ENCODE measurements at places on chromosomes 6 and 20.

- no peak for DNase-seq
These were observed 336.3 kb downstream of the NRN1 start for GRCh38 chr6:5670381-5670780.

GRCh38 chr6:113920663-113921267 is 50.2 kb downstream of the HDAC2 start:
- no peak for DNase-seq

DNA sequence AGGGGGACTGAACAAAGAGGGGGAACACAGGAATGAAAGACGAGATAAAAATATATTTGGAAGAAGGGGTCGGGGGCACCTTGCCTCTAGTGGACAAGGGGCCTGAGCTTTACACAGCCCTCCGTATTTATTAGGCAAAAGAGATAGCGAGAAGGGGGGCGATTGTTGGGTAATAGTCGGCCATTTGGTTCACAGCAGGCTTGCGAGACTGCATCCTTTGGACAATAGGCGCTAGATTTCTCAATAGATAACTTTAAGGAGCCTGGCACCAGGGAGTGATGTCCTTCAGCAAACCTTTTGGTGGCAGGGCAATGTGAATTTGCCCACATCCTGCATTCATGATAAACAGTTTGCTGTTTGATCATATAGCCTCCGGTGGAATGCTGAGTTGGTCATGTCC is 3.0 kb upstream of the NANP start:
- DNase-seq = no peak

DNA sequence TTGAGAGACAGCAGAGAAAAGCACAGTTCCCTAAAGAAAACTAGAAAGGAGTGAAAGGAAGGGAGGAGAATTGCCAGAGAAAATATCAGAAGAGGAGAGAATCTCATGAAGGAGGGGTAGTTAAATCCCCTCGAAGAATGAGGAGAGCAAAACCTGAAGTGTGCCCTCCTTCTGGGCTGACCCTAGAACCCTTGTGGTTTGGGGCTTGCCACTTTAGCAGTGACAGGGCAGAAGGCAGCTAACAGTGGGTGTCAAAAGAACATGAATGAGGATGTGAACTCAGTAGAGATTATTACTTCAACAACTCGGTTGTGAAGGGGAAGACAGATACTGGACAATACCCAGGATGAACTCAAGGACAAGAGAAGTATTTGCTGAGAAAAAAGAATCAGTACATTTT is 73.6 kb downstream of the RALGAPA2 start:
- DNase-seq = no peak

- no peak for DNase-seq
These were observed 132.7 kb upstream of the SLC24A3 start for GRCh38 chr20:19079536-19080299.

DNA sequence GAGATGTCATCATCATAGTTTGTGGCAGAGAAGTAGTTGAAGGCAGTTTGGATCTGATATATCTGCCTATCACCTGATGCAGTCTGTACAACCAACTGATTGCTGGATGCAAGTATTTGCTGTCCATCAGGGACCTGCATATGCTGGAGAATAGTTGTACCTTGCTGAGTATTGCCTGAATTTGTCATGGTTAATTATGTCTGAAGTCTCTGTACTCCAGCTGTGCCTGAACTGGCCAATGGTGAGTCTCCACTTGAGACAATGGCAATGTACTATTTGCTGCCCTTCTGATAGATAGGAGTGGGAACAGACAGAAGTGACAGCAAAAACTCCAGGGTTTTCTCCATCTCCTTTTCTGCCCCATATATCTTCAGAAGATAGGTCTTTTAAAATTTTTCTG is 531.5 kb downstream of the EPHA7 start:
- DNase-seq = no peak

DNA sequence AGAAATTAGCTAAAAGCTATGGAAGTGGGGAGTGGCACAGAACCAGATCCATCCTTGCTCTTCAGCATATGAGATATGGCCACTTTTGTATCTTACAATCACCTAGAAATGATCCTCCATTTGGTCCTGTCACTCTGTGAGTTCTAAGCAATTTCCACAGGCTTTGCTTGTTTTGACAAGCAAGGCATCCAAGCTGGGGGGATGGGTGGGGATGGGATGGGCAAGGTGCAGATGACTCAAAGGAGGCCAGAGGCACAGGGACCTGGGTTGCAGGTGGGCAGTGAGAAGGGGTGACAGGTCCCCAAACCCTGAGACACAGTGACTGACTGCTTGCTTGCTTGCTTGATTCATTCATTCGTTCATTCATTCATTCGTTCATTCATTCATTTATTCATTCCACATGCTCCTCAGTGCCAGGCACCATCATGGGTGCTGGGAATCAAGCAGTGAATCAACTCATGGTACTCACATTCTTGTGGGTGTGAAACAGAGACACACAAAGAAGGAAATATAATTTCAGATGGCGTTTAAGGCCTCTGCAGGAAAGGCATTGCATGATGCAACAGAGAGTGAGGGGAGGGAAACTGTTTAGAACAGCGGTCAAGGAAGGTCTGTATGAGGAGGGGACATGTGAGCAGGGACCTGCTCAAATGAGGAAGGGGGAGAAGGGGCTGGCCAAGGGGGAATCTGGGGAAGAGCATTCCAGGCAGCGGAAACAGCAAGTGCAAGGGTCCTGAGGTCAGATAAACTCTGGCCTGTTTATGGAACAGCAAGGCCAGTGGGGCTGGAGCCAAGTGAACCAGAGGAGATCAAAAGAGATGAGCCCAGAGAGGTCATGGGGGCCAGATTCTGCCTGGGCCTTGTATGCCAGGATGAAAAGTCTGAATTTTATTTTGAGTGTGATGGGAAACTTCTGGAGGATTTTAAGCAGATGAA is 3.4 kb downstream of the KCNB1 start:
- DNase-seq = no peak

DNA sequence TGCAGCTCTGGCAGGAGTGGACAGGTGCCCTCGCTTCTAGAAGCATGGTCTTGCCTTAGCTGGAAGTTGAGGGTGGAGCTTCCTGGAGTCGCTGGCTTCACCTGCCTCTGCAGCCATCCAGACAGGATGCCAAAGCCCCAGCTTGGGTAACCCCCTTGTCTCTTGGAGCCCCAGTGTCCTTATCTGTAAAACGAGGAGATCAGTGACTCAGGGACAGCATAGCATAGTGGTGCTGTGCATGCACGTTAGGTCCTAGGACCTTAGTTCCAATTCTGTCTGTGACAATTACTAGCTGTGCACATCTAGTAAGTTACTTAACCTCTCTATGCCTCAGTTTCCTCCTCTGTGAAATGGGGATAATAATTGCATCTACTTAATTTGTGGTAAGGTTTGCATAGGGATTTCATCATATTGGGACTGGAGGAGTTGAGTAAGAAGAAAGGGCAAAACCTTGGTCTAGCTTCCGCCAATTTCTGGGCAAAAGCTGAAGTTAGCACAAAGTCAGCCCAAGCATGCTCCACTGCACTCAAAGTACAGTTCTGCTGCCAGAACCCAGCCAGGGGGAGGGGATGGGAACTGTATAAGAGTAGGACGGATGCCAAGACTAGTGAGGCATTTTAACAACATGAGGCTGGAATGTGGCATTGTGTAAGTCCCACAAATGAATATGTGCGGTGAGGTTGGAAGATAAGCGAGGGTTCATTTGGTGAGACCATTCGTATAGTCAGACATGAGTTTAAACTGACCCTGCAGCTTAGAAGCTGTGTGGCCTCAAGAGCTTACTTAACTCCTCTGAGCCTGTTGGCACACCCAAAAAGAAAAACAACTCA is 24.5 kb downstream of the TOX2 start:
- no peak for DNase-seq

DNA sequence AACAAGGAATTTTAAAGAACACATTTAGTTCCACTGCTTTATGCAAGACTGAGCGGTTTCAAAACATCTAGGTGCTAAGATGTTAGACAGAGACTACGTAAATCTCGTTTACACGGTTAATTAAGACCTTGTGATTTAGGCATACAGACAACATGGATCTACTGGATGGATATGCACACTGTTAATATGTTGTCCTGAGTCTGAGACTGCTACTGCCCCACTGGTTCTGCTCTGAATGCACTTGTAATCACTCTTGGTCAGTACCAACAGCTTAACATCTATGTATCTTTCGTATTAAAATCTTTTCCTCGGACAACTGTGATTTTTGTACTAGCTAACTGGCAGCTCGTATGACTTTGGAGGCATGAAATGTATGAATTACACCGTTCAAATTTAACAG is 3.1 kb downstream of the MAN1A1 start:
- DNase-seq = no peak

GRCh38 chr6:34051331-34051919 is 94.5 kb downstream of the GRM4 start:
- no peak for DNase-seq

- no peak for DNase-seq
These were observed 50.3 kb upstream of the TXNDC5 start for GRCh38 chr6:7960848-7961247.

- DNase-seq = no peak
These were observed 177.9 kb upstream of the ZNF184 start for GRCh38 chr6:27650620-27651370.

DNA sequence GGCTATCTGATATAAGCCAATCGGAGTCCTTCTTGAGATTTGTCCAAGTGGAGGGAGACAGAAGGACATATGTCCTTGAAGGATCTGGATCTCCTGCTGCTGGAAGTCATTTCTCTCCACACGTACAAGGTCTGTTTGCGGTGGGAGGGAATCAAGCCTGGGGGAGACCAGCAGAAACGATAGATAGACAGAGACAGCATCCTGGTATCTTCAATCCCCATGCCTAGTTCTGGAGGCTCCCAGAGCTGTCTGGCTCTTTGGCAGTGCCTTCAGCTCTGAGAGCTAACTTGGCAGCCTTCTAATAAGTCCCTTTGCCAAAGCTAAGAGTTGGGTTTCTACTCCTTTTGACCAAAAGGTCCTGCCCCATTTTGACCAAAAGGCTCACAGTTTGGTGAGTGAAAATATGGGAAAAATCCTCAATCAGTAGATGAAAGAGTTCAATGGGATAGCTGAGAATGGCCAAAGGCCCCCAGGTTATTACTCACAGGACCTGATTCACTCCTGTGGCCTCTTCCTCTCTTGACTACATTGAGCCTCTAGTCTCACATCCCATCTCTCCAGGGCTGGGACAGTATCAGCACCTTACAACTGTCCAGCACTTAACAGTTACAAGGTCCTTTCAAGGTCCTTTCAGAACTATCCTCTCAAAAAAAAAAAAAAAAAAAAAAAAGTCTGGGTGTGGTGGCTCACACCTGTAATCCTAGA is 20.3 kb downstream of the AARS2 start:
- DNase-seq = no peak
